Stimulated activated CD8-positive, alpha-beta memory T cell treated with anti-CD3 and anti-CD28 coated beads, Interleukin-4, amount 100 ng/mL, for 1 hour (primary cell): ENCODE measurements at places on chromosomes 7 and 10.

DNA sequence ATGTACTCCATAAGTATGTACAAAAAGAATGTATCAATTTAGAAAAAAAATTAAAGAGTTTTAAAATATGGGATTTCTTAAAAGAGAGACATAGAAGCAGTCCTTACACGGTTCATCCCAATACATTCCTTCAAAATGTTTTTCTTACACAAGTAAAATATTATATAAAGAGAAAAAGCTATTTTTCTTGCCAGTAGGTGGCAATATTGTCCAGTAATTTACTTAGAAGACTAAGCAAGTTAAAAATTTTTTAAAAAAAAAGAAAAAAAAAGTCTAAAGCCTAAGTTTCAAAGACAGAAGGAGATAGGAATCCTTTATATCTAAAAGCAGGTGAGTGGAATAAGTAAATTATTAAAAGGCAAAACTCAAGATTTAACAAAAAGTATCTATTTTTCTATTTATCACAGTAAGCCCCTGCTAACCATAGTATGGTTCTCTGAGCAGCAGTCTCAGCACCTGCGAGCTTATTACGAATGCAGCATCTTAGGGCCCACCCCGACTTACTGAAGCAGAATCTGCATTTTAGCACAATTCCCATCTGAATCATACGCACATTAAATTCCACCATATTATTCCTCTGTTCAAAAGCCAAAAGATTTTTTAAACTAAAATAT is 240.6 kb downstream of the DGKI start:
- DNase-seq, result no peak

GRCh38 chr7:139948587-139949335 is 114.0 kb downstream of the PARP12 start:
- no peak for DNase-seq

GRCh38 chr7:79620291-79620690 is 166.8 kb upstream of the MAGI2 start:
- DNase-seq, result no peak

DNA sequence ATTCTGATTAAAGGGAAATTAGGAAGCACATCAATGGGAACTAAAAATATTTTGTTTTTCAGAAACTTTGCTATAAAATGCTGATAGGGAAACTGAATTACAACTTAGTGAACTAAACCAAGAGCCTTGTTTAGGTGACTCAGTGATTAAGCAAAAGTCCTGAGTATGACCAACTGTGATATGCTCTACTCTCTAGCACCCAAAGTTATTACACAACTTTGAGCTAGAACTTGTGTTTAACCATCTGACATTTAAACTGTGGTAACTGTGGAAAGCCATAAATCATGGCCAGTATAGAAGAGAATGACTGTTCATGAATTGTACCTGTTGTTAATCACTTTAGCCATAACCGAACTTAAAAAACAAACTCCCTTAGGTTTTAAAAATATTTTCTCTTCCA is 127.4 kb downstream of the ZNF365 start:
- no peak for DNase-seq

GRCh38 chr7:135599471-135599870 is 41.8 kb downstream of the NUP205 start:
- DNase-seq, result no peak

GRCh38 chr7:115885550-115885949 is 145.0 kb downstream of the TFEC start:
- DNase-seq, result no peak

- DNase-seq, result no peak
These were observed 4.3 kb upstream of the LAMB4 start for GRCh38 chr7:108134486-108134885.

GRCh38 chr7:31885171-31885570 is 185.0 kb downstream of the PDE1C start:
- no peak for DNase-seq

DNA sequence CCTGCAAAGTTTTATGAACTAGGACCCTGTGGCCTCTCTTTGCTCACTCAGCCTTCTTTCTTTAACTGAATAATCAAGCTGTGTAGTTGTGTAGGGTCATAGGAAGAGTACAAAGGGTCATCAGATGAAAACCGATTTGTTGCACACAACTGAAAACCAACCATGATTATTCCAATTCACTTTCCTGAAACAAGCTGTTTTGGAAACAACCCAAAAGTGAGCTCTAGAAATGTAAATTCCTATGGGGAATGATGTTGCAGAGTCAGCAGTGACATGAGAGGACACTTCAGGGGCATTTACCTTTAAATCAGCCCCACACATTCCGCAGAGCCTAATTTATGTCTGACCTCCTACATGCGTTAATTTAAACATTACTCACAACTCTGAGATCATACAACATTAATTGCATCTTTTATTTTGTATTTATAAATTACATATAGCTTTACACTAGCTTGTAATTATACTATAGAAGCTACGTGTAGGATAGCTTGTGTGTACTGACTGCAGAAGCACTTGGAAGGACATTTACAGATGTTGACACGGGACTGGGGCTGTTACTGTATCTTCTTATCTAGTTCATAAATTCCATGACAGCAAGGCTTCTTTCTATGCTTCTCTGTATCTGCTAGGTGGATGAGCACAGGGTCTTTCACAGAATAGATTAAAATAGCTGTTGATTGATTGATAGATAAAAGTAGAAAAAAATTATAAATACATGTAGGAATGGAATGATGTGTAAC is 139.9 kb upstream of the AKR1E2 start:
- no peak for DNase-seq

- no peak for DNase-seq
These were observed at the start of gene PRRT4 for GRCh38 chr7:128361411-128362379. TSS of gene PRRT4 (minus strand) at chr7:128361690.

GRCh38 chr7:92205987-92206386 is 27.0 kb upstream of the LRRD1 start:
- no peak for DNase-seq

- no peak for DNase-seq
These were observed 33.8 kb upstream of the LOXL4 start for GRCh38 chr10:98301664-98302319.

DNA sequence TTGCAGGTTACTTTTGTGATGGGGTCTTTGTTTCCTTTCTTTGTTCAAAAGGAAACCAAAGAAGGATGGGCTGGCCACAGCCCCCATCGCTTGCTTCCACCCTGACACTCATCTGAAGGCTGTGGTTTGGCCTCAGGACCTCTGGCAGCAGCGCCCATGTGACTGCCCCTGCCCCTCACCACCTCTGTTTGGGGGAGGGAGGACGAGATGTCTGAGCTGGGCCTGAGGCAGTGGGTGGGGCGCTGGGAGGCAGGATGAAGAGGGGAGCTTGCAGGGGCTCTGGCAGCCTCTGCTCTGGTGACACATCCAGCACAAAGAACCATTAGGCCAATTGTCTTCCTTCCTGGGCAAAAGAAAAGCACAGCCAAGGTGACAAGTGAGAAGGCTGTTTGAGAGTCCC is 15.9 kb upstream of the CHST15 start:
- no peak for DNase-seq

DNA sequence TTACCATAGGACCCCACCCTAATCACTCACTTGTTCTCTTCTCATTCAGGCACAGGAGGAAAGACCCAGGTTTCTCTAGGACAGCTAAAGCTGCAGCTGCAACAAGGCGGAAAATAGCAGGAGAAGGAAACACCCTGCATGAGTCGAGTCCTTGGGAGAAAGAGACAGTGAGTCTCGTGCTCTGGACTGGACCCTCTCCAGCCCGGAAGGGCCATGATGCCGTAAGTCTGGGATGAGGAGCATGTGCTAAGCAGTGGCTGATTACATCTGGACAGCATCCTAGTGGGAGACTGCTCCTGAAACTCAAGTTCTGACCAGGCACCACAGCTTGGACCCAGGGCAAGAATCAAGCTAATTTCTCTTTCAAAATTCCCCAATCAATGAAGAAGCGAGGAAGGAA is 39.4 kb downstream of the FBXW4 start:
- DNase-seq, result no peak

- DNase-seq, result no peak
These were observed 74.2 kb upstream of the ZPBP start for GRCh38 chr7:50166997-50167965.

GRCh38 chr10:118034791-118035261 is 11.9 kb downstream of the RAB11FIP2 start:
- no peak for DNase-seq

DNA sequence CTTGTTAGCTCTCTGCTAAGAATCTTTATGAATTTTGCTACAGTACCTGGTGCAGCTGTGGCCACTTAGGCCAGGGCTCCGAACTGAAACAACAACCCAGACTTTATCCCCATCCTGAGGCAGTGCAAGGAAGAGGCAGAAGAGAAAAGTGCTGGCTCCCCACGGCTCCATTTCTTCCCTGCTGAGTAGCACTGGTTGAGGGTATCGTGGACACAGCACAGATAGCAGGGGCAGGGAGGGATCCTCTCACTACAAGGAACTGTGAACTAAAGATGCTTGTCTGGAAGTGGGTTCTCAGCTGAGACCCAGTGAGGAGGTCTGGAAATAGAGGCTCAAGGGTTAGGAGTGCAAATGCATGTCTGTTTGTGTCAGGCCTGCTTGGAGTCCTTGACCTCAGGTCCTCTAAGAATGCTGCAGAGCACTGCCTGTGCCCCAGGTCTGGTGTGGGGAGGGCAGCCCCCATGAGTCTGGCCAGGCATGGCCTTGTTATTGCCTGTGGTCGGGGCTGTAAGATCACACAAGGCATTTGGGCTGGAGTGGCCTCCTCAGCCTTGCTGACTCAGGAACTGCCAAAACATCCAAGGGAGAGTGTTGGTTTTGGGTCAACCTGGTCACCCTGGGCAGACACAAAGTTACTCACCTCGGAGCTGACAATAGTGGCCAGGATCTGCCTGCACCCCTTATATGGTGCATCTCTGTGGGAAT is 58.1 kb downstream of the DMBT1 start:
- no peak for DNase-seq

GRCh38 chr10:27699776-27700175 is 45.8 kb downstream of the MKX start:
- no peak for DNase-seq

DNA sequence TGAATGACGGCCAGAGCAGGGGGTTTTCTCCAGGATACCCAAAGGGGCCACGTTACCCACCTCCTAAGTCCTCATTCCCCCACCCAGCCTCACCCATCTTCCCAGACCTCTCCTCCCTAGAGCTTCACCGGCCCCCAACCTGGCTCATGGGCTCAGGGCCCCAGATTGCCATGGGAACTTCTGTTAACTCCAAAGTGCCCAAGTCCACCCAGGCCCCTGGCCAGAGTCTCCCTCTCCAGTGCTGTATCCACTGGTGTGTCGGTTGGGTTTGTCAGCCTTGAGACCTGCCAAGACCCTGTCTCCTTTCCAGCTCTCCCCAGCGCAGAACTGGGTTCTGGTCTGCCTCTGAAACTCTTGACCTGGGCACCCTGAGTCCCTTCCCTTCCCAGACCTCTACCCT is 37.1 kb upstream of the ZMIZ2 start:
- no peak for DNase-seq

DNA sequence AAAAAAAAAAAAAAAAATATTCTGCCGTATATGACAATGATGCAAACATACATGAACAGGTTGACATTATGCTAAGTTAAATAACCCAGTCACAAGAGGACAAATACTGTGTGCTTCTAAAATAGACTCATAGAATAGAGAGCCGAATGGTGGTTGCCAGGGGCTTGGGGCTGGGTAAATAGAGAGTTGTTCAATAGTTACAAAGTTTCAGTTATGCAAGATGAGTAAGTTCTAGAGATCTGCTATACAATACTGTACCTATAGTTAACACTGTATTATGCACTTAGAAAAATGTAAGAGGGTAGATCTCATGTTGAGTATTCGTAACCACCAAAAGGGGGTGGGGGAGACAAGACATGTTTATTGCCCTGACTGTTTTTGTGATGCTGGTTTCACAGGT is 77.1 kb upstream of the GNAI1 start:
- no peak for DNase-seq

- DNase-seq, result no peak
These were observed 565.9 kb upstream of the NRG3 start for GRCh38 chr10:81309041-81309552.

DNA sequence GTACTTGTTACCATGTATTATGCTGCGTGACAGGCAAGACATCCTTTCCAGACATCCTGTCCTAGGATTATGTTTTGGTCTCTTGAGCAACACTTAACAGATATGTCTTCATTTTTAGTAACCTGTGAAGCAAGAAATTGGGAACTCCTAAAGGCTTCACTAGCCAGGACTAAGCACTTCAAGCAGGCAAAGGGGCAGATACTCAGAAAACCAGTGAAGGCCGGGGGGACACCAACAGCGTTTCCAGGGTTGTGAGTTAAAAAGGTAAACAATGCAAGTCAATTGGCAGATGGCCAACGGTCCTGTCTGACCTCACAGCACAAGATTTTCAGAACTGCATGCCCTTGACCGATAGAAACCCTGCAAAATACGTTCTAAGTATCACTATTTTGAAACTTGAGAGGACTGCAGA is 77.6 kb upstream of the SFMBT2 start:
- no peak for DNase-seq

DNA sequence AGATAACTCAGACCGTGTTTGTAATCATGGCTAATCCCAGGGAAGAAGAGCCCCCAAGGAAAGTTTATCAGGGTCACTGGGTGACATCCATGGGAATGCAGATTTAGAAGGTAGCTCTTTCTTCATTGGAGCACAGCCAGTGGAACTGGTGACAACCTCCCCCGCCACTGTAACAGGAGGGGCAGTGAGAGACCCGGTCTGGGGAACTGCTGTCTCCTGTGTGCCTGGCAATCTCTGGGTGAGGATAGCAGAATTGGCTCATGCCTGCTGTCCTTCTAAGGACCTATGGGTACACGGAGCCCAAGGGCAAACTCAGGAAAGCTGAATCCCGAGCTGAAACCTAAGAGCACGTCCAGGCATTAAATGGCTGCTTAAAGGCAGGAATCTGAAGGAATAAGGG is 341.6 kb downstream of the ABCA13 start:
- no peak for DNase-seq

- DNase-seq, result no peak
These were observed 52.0 kb downstream of the ZNF22 start for GRCh38 chr10:45052700-45053099.

GRCh38 chr7:6175645-6176044 is 96.8 kb downstream of the CYTH3 start:
- no peak for DNase-seq

DNA sequence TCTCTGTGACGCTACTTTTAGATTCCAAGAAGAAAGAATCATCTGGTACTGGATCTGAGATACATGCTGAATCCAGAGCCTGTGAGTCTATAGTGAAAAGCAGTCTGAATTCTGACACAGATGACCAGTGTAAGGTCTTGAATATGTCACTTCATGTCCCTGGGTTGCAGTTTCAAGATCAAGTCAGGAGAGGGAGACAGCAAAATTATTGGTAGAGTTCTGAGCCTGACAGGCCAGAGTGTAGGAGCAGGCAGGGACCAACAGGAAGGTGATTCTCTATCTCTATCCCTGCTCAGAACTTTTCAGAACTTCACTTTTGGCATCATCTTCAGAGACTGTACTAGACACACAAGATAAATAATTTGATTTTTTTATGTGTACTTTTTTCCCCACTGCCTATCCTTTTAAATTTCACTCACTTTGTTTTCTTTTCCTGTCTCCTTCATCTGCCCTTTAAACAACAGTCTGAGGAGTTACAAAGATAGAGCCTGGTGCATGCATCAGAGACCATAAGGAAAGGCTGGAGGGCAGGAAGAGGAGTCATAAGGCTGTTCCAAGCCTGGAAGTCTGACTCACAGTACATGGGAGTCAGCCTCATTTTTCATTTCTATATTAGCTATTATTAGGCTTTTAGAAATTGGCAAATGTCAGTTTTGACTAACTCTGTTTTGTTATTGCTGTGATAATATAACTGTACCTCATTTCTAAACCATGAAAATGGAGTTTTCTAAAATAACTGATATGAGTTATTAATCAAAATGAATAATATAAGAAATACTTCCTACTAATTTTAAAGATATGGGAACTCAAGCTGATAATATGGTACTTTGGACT is 120.2 kb upstream of the TMEM229A start:
- no peak for DNase-seq
